Subcutaneous adipose tissue (tissue), 4 donors: ENCODE measurements at places on chromosomes 16 and 17. TPM values are rescaled to one million over a fixed set of nuclear protein-coding genes. Genes with fewer than 3 reads are reported as not detected.

Gene SDR42E2
- not detected for total RNA-seq

Gene FBXW10
- not detected for total RNA-seq

Gene SEZ6
- total RNA-seq = not detected

Gene OR1A1
- not detected for total RNA-seq

Gene SPATA32
- not detected for total RNA-seq

Gene PPY
- not detected for total RNA-seq
